ENCODE measurements at places on chromosomes 4 and X.

- no peak for DNase-seq
Observed at GRCh38 chrX:1126738-1127137, 85.7 kb downstream of the CRLF2 start.

DNA sequence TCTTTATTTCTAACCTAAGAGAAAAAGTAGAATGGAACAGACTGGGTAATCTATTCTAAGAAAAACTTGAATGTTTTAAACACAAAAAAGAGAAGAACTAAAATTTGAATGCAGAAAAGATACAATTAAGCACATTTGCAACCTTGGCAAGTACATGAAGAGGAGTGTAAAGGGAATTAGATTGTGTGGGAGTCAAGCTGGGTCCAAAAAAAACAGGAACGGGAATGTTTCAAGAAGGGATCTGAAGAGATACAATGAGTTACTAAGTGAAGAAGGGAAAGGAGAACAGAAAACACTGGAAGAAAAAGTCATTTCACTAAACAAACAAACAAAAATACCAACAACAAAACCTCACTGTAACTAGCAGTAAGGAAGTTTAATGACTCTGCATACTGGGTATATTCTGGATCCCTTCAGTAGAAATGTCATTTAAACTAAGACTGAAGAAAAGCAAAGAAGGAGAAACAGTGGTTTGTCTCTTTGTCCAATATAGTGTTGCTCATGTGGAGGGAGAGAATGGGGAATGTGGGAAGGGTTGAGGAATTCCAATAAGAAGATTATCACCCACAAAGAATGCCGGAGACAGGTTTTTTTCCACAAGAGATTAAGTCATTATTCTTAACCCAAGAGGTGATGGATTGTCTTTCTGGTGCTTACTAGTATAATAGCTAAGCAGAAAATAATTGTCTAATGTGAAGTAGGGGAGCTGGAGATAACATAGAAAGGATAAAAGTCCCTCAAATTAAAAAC lies 50.4 kb upstream of the PTPN13 start:
- no peak for DNase-seq

- no peak for DNase-seq
Observed at GRCh38 chr4:61427099-61427817, 227.1 kb downstream of the ADGRL3 start.

DNA sequence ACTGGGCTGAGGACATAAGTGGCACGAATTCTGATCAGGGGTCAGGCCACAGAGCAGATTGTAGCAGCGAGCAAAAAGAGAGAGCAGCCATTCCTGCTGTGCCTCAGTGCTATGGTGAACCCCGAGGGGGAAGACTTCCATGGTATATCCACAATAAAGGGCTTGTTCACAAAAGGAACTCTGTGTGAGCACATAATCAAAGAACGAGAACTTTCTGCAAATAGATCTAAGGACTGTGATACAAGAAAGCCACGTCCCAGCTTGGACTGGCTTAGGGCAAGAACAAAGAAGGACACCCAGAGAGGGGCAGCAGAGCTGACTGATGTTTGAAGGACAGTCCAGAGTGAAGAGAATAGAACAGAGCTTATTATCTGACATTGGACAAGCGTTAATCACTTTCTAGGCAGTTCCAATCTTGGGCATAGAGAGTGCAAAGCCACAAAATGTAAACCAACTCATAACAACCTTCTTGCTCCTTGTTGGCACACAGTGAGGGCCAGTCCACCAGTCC lies 24.0 kb downstream of the PPEF2 start:
- no peak for DNase-seq

DNA sequence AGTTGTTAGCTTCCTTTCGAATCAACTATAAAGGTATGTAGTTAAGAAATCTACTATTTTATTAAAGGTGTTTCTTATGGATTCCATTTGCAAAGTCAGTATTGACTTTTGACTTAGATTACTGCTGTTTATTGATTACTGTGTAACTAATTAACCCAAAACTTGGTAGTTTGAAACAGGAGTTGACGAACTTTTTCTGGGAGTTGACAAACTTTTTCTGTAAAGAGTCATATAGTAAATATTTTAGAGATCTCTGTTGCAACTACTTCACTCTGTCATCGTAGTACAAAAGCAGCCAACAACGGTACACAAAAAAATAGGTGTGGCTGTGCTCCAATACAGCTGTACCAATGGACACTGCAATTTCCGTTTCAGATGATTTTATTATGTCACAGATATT lies 30.2 kb downstream of the AGA start:
- no peak for DNase-seq

DNA sequence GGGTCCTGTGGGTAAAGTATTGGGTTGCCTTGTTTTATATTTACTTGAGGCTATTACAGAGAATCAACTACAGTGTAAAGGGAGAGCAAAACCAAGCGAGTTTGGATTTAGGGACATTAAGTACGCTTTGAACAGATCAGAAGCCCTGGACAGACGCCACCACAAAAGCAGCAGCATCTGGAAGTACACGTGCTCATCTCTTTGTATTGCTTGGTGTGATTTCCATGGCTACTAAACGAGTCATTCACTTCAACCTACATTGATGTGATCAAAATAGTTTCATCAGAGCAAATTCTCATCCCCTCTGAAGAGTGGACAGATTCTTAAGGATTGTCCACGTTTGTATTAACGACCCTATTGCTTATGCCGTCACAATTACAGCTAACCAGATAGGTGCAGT lies 85.1 kb downstream of the SORBS2 start:
- no peak for DNase-seq

DNA sequence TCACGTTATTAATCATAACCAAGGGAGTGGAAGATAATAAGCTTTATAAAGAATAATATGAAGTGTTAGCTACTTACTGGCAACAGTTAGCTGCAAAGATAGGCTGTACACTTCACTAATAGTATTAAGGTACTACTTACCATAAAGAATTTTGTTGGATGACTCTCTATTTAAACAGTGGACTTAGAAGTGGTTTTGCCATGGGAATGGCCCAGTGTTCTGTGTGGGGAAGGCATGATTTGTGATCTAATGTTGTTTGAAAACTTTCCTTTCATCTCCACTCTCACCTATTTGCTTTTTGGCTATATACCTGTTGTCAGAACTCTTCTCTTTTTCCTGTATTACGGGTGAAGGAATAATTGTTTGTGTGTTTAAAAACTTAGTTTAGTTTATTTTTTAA lies 23.0 kb downstream of the FHDC1 start:
- DNase-seq, result no peak

DNA sequence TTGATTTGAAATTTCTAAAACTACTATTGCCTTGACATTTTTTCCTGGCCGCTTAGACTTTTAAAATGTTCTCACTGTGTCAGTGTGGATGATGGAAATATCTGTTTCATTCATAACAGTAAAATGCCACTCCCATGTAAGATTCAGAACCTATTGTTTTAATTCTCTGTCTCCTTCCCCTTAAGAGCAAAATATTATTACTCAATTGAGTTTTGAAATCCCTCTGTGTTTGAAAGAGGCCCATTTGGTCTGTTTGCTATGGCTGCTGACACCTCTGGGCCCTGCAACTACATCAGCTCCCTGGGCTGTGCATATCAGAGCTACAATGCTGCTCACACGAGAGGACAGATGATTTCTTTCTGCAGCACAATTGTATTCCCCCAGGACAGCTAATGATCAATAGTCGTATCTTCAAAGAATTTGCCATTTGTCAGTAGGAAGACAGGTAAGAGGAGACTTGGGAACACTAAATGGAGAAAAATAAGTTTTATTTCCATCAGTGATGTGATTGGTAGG lies 388.0 kb upstream of the GALNT7 start:
- DNase-seq, result no peak

- no peak for DNase-seq
Observed at GRCh38 chr4:82201303-82201702, 172.5 kb downstream of the HNRNPD start.

DNA sequence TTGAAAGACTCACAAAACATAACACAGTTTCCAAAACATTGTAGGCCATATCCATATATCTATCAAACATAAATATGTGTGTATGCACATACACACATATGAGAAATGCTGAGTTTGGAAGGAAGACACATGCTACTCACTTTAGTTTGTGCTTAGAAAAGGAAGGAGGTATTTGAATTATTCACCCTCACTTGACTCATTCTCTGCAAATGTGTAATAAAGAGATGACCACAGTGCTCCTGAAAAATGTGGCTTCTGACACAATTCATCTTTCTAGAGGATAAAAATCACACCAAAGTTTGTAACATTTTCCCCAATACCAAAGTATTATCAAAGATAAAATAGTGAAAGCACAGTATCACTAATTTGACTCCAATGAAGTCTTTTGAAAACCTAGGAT lies 950.1 kb downstream of the FAT4 start:
- no peak for DNase-seq

DNA sequence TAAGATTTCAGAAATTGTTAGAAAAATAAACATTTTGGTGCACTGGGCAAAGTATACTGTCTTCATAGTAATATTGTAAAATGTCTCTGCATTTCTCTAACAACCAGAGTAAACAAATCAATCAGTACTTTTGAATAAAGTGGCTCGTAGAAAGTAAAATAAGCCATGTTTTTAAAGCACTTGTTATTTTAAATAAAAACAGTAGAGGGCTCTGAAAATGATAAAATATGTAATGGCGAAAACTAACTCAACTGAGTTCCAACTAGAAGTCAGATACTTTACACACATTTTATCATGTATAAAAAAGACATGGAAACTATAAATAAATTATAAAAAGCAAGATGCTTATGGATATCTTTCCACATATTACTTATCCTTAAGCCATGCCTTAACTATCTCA lies 1134.4 kb downstream of the PDHA2 start:
- no peak for DNase-seq

DNA sequence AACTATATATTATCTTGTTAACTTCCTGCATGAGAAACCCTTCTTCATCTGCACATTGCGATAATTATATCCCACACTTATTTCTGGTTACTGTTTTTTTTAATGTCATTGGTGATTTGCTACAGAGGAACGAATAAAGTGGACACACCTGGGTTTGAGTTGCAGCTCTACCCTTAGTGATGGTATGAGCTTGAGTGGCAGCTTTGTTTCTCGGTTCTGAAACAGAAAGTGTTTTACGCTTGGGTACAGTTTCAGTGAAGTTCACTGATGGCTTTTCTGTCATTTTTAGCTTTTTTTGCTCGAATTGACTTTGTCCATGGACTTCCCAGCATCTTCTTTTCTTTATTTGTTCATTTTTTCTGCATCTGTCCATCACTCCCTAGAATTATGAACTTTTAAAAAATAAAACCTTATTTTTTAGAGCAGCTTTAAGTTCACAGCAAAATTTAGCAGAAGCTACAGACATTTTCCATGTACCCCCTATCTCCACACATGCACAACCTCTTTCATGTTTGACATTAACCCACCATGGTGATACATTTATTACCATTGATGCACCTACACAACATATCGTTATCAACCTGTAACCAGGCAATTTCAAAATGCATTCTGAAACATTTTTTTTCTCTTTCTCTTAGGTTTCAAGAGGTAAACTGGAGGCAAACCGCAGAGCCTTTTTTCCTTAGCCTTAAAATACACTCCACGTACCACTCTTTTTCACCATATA lies 1041.6 kb upstream of the PRKX start:
- no peak for DNase-seq

GRCh38 chr4:138688408-138689085 lies 327.0 kb upstream of the NOCT start:
- no peak for DNase-seq

GRCh38 chr4:153222707-153223426 lies 18.6 kb downstream of the TRIM2 start:
- DNase-seq, result peak; percentile 49

- DNase-seq, result no peak
Observed at GRCh38 chr4:637536-638280, 12.3 kb downstream of the PDE6B start.

GRCh38 chr4:162841753-162842152 lies 324.9 kb downstream of the NAF1 start:
- no peak for DNase-seq

DNA sequence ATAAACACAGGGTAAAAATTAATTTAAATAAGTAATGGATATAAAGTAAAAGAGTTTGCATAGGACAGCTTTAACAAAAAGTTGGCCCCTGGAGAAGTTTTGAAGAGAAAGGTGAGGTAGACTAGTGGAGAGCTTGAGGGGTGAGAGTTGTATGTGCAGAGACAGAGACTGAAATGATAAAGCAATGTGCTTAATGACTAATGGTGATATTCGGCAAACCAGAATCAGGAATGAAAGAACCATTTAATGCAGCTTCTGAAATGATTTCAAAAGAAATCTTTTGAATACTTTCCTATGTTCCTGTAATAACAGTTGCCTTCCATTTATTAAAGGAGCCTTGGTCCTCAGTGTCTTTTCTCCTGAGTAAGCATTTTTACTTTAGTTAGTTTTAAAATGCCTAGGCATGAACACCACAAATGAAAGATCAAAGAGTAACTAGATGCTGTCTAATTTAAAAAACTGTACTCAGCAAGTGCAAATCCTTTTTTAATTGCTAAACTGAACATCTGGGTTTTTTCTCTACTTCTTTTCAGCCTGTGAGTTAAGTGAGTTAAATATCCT lies 28.5 kb downstream of the CAMK2D start:
- DNase-seq, result no peak

GRCh38 chr4:8402640-8403039 lies 37.9 kb downstream of the ACOX3 start:
- DNase-seq, result peak; percentile 44

DNA sequence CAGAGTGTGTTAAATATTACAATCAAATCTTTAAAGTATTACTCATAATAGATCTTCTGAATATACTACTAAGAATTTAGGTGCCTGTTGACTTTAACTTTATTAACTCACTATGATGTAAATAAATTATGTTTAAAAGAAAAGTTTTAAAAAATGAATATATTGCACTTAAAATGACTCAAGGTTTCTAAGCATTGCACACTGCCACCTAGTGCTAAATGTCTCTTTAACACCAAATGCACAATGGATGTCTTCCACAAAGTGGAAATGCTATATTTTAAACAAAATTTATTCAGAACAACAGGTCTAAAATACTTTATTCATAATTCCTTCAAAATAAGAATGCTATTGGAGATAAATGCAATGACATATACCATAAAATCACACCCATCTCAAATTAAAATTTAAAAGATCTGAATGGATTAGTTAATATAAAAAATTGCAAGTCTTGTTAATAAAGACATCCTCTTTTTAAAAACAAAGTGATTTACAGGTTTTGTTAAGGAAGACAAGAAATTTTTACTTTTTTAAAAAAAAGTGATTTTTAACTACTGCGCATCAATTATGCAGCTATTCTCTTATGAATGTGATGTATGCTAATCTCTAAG lies 5.5 kb downstream of the INPP4B start:
- DNase-seq, result no peak

DNA sequence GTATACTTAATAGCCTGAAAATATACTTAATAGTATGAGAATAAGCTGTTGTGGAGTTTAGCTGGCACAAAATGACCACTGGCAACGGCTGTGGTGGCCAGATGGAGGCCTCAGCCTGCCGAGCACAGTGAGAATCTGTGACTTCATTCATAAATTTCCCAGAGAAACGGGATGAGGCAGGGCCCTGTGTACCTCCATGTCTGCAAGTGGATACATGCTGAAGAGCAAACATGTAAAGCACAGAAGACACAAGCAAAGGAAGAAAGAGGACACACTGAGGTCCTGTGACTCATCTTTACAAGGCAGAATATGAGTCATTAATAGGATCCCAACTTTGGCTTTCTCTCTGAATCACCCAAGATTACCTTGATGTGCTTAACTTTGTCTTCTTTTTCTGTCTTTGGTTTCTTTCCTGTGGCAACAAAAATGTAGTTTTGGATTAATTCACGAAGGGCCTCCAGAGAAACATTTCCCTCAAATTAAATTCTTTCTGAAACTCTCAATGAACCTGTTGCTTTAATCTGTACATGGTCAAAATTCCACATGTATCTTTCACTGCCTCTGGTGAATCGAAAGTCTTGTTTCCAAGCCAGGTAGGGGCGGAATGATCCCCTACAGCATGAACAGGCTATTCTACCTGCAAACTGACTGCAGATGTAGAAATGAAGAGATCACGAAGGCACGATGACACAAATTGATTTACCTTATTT lies 56.4 kb downstream of the IRF2 start:
- peak; percentile 55 for DNase-seq
